Stimulated activated CD4-positive, alpha-beta T cell treated with anti-CD3 and anti-CD28 coated beads, Interleukin-15, amount 100 ng/mL, for 1 hour (primary cell): ENCODE measurements at places on chromosomes 4 and X.

- DNase-seq = no peak
Measured at GRCh38 chrX:107632346-107632745, 4.0 kb downstream of the PRPS1 start.

- no peak for DNase-seq
Measured at GRCh38 chr4:2963966-2964471, 648 bp downstream of the GRK4 start.

DNA sequence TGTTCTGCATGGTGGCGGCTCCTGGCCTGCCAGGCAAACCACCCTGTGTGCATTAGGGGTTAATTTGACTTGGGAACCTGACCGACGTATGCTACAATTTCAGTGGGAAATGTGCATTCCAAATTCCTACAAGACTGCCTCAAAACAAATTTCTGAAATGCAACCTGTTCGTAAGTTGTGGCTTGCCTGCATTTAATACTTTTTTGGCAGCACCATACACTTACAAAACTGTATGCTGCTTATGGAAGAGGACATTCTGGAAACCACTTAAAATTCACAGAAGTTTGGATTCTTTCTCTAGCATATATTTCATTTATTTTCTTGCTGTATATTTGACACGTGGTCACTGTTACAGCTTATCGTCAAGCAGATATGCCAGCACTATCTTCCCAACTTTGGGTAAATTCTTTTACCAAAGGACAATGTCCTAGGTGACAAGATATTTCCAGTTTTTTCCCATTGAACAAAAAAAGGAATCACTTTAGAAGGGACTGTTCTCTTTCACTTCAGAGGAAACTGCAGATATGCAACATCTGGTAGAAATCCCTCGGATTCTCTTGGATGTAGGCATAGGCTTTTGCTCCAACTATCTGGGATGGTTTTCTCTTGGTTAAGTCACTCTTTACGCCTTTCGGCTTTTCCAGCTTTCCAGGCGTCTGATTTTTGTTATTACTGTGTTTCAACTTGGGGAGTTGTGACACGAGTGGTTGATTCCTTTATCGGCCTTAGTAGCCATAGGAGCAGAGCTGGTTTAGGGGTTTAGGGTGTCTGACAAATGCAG is 9.7 kb upstream of the TENM3 start:
- DNase-seq = no peak

DNA sequence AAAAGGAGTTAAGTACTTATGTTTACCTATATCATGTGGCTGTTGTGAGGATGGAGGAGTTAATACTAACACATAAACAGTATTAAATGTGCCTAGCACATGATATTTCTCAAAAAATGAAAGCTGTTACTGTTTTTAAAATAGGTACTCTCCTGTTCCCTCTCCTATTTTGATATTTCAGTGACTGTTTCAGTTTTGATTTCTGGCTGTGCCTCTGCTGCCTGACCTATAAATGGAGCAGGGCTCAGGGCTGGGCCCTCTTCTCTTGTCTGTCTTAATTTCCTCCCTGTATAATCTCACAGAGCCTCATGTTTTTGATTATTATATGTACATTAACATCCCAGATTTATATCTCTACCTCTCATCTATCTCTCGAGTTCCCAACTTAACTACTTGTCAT is 93.3 kb downstream of the UGT8 start:
- DNase-seq = no peak

DNA sequence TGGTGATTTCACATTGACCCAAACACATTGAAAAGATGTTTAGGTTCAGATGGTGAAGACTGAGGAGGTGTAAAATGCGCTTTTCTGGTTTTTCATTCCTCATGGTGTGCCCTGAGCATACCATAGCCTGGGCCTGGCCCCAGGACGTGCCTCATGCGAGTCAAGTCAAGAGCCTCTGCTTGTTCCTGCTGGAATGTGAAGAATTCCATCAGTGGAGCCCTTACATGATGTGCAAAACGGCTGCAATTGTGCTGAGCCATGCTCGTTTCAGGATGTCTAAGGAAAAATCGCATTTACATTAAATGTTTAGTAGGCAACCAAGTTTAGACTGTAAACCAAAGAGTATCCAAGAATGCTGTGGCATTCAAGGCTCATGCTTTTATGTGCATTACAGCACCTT is 34.9 kb downstream of the GYG2 start:
- no peak for DNase-seq
